Activated CD4-positive, alpha-beta memory T cell treated with anti-CD3 and anti-CD28 coated beads for 36 hours (primary cell): ENCODE measurements at places on chromosomes 1 and 21. TPM values are rescaled to one million over a fixed set of nuclear protein-coding genes. Genes with fewer than 3 reads are reported as not detected.

- no peak for DNase-seq
Measured at GRCh38 chr1:95072117-95072516, 634 bp downstream of the ALG14 start.

DNA sequence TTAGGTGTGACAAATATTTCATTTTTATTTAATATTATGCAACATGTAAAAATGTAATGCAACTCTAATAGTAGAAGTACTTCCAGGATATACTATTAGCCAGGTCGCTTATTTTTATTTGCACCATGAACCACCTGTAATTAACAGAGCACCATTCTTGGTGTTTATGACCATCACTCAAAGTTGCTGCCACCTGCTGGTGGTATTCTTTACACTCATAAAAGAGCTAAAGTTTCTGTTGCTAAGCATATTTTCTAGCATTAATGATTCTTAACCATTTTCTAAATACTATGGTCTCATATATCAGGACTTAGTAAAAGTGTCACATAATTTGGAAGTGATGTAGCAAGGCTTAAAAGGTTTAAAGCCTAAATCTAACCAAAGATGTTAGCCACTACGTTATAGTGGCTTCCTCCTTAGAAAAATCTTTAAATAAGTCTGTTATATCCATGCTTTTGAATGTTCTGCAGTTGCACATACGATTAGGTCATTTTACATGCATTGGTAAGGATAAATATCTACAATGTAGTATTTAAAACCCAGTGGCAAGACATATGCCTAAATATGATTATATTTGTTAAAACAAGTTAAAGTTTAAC, 244.5 kb downstream of the NEGR1 start:
- DNase-seq = no peak

The CHI3L2 gene
- total RNA-seq = 2.2 TPM

DNA sequence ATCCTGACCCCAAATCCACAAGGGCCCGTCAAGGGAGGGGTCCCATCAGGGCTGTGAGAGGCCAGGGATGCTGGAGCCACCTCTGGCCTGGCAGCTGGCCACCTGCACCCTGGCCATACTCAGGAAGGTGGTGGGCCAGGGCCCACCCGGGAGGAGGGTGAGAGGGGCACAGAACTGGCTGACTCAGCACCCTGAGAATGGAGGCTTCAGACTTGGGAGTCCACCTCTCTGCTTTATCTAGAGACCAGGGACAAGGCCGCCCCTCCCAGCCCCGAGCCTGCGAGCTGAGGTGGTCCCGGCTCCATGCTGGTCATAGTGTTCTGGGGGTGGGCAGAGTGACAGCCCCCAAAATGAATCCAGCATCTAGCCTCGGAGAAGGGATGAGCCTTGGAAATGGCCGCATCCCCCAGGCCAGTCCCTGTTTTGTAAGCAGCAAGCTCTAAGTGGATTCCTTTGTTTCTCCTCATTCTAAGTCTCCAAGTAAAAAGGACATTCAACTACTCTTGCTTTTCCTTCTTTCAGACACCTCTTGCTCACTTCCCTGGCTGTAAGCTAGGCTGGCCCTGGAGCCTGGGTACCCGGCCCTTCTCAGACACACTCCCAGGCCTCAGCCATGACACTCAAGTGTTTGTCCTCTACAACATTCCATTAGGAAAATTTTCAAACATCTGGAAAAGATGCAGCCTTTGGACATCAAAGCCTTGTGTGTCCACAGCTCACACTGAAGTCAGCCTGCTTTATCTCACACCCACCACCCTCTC, 12.3 kb downstream of the WNT3A start:
- DNase-seq = peak; percentile 8

DNA sequence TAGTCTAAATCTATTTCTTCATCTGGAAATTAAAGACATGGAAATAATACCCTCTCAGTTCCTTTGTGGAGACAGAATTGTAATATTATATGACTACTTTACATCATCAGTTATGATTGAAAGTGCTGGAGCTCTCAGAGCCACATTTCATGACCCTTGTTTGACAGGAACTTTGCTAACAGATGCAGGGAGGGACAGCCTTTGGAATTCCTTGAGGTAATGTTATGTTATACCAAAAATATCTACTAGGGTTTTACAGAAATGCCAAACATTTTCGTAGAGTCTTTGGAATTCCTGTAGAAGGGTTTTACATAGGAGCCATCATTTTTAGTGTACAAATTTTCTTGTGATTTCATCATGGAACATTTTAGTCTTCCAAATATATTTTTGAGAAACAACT, 57.4 kb upstream of the ADAMTS5 start:
- DNase-seq = no peak

The LAX1 gene
- 14.0 TPM for total RNA-seq

The ETV3L gene
- not detected for total RNA-seq
